ENCODE measurements at places on chromosomes 7 and 10. TPM values are rescaled to one million over a fixed set of nuclear protein-coding genes. Genes with fewer than 3 reads are reported as not detected.

The PLAC9 gene
- 3.7 TPM for total RNA-seq

The SFXN3 gene
- total RNA-seq: 44.1 TPM

GRCh38 chr10:34864149-34865067 lies 49.3 kb upstream of the PARD3 start:
- no peaks in the 10 kb centered on the region for H3K4me1 ChIP-seq
- H3K27ac ChIP-seq: no peak overlapping the region
- no peak for DNase-seq
- H3K27me3 ChIP-seq: peaks cover 12% of the 10 kb centered on the region

DNA sequence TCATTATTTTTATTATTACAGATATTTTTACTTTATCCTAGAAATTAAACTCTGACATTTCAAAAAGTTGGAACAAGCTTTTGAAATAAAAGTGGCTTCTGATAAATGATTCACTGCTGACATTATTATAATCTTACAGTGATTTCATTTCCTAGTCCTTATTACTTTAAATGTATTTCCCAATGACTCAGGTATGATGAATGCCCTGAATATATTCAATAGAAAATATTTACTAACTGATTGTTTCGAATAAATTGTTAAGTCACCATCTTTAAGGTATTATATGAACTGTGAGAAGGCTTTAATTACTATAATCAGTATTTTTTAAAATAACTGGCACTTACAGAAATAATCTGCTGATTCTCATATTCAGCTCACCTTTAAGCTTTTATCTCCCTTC lies 21.6 kb downstream of the DKK1 start:
- peaks cover 8% of the 10 kb centered on the region for H3K36me3 ChIP-seq
- no peak overlapping the region for H3K4me3 ChIP-seq
- peak overlapping the region; percentile 86 for H3K27ac ChIP-seq
- peaks cover 70% of the 10 kb centered on the region for H3K4me1 ChIP-seq
- H3K27me3 ChIP-seq: no peaks in the 10 kb centered on the region

GRCh38 chr7:40959955-40960354 lies 742.9 kb downstream of the INHBA start:
- DNase-seq: no peak
- no peaks in the 10 kb centered on the region for H3K27me3 ChIP-seq
- H3K27ac ChIP-seq: no peak overlapping the region
- H3K4me1 ChIP-seq: no peaks in the 10 kb centered on the region
